ENCODE measurements at places on chromosomes 6 and 20.

GRCh38 chr6:40550202-40551101, 36.7 kb downstream of the LRFN2 start:
- no peak for DNase-seq

DNA sequence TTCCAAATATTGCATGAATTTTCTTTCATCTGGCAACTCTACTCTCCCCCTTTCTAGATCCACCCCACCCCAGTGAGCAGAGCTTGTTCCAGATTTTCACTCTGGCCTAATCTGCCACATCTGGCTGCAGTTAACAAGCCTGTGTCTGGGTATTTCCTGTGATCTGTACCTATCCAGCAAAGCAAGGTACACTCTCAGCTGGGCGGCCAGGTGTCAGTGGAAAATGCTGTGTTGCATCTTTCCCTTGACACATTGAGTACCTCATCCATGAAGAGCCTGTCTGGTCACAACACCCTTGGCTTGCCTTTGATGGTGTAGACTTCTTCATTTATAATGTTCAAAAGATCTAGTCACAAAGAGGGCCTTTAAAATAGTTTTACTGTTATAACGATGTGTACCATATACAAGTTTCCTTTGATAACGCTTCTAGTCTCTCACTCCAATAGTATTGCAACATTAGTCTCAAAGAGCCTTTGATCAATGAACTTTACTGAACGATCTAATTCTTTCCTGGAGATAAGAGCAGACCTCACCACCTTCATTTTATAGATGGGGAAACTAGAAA, 6.0 kb upstream of the RNF182 start:
- DNase-seq = no peak

GRCh38 chr20:61760731-61761130, 304.9 kb downstream of the TAF4 start:
- DNase-seq = no peak

DNA sequence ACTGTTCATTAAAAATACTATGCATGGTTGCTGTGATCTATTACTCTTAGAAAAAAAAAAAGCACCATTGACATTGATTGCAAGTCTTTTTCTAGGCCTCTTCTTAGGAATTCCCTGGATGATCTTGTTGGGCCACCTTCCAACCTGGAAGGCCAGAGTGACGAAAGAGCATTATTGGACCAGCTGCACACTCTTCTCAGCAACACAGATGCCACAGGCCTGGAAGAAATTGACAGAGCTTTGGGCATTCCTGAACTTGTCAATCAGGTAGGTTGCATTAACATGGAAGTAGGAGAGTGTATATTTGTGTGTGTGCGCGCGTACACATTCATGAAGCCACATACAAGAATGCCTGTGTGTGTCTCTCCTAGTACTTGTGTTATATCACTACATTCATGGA, 140.4 kb downstream of the NCOA3 start:
- DNase-seq = no peak

DNA sequence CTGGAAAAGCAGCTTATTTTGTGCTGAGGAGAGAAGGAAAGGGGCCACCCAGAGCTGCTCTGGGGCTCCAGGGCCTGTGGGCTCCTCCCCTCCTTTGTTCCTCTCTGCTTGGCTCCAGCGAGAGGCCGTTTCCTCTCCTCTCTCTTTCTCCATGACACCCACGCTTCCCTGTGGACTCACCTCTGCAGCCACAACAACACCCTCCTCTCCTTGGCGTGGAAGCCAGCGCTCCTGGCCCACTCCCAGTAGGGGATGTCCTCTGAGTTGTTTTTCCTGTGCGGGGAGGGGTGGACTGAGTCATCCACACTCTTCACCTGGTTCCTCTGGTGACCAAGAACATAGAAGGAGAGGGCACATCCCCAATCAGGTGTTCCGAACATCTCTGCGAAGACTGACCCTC, 4.9 kb upstream of the CDSN start:
- no peak for DNase-seq

DNA sequence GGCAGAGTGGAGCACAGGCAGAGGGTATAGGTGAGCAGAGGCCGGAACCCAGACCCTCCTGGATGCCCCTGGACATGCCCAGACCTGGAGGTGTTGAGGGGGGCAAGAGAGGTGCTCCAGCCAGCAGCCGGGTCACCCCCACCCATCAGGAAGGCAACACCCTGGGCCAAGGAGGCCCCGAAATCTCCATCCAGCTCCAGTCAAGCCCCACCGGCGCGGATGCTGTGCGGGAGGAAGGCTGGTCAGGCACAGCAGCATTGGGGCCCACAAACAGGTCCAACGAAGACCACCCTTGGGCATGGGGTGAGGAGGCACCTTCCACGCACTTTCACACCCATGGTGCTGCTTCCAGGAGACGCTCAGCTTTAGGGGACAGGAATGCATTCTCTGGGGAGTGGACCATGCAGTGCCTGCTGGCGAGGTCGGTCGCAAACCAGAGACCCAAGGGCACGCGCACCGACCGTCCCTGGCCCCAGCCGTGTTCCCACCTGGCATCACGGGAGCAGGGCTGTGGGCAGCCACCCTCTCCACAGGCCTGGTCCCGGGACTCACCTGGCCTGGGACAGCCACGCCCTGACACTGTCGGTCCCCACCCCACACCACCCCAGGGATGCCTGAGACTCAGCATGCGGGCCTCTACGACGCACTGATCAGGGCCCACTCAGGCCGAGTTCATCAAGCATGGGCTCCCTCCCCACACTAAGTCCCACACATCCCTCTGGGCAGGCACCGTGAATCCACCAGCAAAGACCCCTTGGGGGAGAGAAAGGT, 43.6 kb upstream of the ZBP1 start:
- no peak for DNase-seq

- DNase-seq = no peak
Observed at GRCh38 chr6:162829013-162829742, 101.4 kb downstream of the PACRG start.

DNA sequence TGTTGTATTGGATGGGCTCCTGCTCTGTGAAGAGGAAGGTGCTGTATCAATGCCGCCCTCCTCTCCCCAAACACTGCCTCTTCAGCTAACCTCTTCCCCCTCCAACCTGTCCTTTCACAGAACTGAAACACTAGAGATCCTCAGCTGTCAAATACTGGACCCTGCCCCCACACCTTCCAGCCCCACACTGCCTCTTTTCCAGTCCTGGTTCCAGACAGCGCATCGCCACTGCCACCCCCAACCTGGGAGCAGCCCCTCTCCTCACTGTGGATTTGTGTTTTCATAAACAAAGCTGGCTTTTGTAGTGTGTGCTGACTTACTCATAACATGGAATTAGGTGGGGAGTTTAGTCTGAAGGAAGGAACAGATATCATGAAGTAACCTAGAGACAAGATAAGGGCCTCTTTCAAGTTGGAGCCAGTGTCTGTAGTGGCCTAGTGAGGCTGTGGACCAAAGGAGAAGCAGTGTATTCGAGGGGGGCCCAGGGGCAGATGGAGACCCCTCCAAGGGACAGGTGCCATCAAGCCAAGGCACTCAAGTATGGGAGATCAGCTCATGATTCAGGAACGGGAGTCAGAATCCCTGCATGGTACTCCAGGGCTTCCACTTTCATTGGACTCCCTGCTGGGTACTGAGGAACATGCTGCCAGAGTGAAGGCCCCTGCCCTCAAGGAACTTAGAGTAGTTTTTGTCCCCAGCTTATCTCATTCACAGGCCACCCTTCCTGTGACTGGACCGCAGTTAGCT, 2.1 kb downstream of the SCUBE3 start:
- DNase-seq = no peak

- no peak for DNase-seq
Observed at GRCh38 chr6:116945809-116946208, 68.8 kb downstream of the RFX6 start.

GRCh38 chr6:52662031-52662430, 8.9 kb upstream of the TMEM14A start:
- no peak for DNase-seq

DNA sequence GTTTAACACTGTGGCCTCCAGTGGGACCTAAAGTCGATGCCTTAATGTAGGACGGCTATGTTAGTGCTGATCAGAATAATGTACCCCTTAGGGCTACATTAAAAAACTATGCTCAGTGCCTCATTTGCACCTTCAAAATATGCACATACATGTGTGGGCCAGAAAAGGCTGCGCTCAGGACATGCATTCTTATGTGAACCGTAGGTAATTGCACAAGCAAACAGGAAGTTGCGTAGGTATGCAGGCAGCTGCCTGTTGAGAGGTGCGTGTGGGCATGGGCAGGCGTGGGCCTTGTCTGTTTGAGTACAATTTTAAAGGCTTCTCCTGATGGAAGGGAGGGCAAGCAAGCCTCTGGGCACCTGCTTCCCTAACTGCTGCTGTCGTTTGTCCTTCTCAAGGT, 116.2 kb upstream of the JAG1 start:
- DNase-seq = no peak

DNA sequence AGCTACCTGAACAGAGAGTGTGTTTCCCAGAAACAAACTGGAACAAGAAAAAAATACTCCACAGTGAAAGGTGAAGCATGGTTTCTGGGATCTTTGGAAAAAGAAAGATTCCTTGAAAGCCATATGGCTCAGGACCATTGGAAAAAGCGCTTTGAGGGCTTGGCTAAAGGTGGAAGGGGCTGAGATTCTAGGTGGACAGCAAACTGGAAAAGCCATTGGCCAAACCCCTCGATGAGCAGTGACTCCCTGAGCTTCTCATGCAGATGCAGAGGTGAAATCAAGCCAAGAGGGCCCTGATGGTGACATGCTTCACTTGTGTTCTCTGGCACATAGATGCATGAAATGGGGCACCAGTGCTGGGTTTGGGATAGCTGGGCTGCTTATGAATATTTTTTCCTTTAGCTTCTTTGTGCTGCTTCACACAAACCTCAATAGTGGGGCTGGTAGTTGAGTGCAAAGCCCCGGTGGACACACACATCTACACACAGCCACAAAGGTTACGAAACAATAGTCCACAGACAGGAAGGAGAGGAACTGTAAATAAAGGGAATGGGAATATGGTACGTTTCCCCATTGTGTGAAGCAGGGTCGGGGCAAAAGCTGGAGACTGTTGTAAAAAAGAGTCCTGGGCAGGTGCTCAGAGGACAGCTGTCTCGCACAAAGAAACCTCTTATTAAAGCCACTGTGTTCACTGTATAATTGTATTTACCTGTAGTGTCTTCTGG, 117.8 kb downstream of the FOXA2 start:
- DNase-seq = no peak

GRCh38 chr6:43805699-43806042, 35.7 kb downstream of the VEGFA start:
- DNase-seq = no peak

- no peak for DNase-seq
Observed at GRCh38 chr6:40852779-40853373, 186.1 kb downstream of the UNC5CL start.

GRCh38 chr6:142700032-142700431, 244.9 kb downstream of the HIVEP2 start:
- no peak for DNase-seq

- DNase-seq = no peak
Observed at GRCh38 chr6:25612666-25613065, 39.3 kb upstream of the SCGN start.

GRCh38 chr6:128311944-128312570, 208.3 kb downstream of the PTPRK start:
- no peak for DNase-seq

DNA sequence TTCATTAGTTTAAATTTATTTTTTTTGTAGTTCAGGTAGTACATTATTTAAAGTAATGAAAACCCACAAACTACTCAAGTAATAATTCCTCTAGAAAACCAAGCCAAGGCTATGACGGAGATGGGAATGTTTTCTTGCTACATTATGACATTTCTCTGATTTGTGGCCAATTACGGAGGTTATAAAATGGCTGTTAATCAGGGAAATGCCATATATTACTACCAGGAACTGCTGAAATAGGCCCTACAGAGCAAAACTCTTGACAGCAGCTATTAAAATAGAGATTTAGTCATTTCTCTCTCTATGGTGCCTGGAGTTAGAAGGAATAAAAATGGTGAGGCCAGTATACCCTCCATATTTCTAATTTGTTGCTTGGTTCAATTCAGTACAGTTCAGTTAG, 280.0 kb downstream of the ARHGAP18 start:
- no peak for DNase-seq

DNA sequence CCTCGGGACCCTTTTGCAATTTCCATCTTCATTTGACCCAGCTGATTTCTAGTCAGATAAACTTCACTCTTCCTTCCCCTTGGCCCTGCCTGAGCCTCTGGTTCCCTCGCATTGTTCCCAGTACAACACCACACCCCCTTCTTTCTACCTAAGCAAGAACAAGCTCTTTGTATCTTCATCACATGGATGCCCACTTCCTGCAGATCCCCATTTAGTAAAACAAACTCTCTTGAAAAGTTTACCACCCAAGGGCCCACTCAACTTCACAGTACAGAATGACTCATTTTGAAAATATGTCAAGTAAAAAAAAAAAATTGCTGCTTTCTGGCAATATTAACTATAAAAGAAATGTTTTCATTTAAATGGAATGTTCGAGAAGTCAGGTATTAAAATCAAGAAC, 5.2 kb downstream of the FAXC start:
- no peak for DNase-seq

DNA sequence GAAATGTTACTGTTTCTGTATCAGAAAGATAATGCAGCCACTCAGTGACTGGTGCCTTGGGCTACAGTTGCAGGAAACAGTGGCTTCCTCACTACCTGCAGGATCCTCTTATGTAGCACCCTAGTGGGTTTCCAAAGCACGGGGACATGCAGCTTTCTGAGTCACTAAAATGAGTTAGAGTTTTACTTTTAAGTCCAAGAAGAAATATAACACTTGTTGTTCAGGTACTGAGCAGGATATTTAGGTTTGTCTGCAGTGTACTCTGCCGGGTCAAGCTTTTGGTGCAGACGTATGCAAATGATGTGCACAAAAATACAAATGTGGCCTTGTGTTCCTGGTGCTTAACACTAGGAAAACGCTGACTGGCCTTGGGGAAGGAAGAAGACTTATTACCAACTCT, 22.0 kb downstream of the ACSS1 start:
- no peak for DNase-seq

DNA sequence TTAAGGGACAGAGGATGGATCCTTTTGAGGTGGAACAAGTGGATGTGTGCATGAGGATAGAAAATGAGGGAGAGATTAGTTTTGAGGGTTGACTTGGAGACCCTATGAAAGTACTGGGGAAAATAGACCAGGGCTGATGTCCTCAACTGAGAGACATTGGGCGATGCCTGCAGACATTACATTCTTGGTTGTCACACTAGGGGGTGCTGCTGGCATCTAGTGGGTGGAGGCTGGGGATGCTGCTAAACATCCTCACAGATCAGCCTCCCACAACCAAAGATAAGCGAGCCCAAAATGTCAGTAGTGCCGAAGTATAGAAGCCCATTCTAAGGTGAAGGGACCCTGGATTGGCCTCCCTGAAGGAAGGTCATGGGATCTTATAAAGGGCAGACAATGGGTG, 63.3 kb downstream of the MOCS1 start:
- no peak for DNase-seq

All from nucleus accumbens (tissue), 56 donors.